ENCODE measurements at places on chromosomes 12 and 14. TPM values are rescaled to one million over a fixed set of nuclear protein-coding genes. Genes with fewer than 3 reads are reported as not detected.

The CATSPERB gene
- 0.20 TPM for total RNA-seq

The WNT5B gene
- not detected for total RNA-seq

The GSG1 gene
- not detected for total RNA-seq

The ERP29 gene
- total RNA-seq: 88.0 TPM

The INSM2 gene
- 0.07 TPM for total RNA-seq

The HOTAIR gene
- not detected for total RNA-seq

The OAS3 gene
- 12.5 TPM for total RNA-seq

The GZMH gene
- total RNA-seq: 125 TPM

The SERPINA10 gene
- total RNA-seq: not detected

The CD4 gene
- total RNA-seq: 1.8 TPM

The KCNH3 gene
- 2.5 TPM for total RNA-seq

The RNASE11 gene
- total RNA-seq: not detected

The LRRC10 gene
- total RNA-seq: not detected

The EPS8 gene
- total RNA-seq: 1.1 TPM

- no peak for DNase-seq
Observed at GRCh38 chr12:6469092-6469491, 1.4 kb downstream of the VAMP1 start.

DNA sequence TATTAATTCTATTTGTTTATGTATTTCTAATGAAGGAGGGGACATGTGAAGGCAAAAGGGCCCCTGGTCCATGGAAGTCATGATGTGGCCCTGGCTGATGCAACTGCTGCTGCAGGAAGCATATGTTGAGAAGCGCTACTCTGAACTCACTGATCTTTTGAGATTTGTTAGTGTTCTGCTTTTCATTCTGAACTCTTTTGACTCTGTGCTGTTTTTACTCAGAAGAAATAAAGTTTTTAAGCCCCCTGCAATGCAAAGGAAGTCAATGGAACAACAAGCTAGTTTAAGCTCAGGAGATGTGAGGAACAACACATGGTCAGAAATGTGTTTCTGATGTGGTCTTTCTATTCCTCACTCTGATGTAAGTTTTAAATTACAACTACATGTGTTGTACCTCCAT lies 88.9 kb upstream of the BTG1 start:
- no peak for DNase-seq

- peak; percentile 99 for DNase-seq
Observed at GRCh38 chr14:22556021-22556989, 32.7 kb downstream of the DAD1 start.

GRCh38 chr14:101499080-101499479 lies 62.2 kb upstream of the DIO3 start:
- no peak for DNase-seq

GRCh38 chr12:83954956-83955601 lies 957.5 kb downstream of the SLC6A15 start:
- DNase-seq: no peak

DNA sequence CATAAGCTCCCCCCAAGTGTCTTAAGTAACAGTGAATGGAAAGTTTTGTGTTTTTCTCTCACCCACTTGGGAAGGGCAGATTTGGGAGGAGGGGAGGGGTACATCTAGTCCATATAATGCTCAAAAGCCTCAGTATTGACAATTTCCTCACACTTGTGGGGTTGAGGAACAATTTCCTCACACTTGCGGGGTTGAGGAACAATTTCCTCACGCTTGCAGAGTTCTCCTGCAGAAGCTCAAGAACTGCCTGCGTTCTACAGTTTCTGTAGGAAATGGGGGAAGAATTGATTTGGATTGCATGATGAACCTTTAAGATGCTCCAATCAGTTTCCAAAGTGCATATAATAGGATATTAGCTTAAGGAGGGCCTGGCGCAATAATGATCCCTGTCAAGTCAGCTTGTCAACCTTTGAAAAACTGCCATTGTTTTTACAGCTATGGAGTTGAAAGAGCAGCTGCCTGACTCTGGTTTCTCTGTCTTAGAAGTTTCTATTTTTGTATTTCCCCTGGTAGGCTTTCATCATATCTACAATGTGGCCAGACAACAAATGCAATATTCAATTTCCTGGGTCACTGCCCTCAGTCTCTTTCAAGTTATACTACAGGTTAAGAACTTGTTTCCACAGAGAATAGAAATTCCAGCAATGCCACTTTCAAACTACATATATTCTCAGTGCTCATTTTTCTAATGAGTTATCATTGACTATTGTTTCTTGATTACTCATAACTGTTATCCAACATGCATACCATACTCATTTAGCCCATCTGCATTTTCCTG lies 66.5 kb downstream of the PLEKHG7 start:
- no peak for DNase-seq

DNA sequence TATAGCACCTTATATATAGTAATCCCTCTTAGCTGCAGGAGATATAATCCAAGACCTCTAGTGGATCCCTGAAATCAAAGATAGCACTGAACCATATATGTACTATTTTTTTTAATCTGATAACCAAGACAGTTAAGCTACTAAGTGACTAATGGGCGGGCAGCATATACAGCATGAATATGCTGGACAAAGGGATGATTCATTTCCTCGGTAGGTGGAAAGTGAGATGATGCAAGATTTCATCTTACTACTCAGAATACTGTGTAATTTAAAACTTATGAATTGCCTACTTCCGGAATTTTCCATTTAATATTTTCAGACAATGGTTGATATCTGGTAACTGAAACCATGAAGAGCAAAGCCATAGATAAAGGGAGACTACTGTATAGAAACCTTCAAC lies 36.2 kb downstream of the PRMT8 start:
- DNase-seq: no peak

GRCh38 chr14:101192661-101193000 lies 289.1 kb upstream of the RTL1 start:
- DNase-seq: no peak

DNA sequence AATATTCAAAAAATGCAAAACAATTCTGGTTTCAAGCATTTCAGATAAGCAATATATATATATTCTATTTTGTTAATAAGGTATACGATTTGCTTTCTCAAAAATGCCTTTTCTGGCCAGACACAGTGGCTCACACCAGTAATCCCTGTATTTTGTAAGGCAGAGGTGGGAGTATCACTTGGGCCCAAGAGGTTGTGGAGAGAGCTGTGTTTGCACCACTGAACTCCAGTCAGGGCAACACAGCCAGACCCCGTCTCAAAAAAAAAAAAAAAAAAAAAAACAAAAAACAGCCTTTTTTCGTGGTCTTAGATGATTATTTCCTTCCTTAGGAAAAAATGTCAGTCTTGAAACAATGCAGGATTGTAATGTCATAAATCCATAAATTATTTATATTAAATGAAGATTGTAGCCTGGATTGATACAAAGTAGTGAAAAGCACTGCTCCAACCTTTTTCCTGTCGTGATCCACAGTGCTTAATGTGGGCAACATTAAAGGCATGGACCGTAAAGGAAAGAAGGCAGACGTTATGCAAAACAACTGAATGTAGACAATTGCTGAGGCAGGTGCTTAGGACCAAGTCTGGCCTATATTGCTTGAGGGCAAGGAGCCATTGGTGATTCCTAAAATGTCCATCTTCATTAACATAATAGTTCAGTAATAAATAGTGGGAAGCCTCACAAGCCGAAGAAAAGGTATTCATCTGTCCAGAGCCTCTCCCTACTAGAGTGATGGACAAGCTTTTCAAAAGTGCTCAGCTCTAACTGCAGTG lies 36.8 kb downstream of the RAD52 start:
- no peak for DNase-seq

GRCh38 chr14:56342494-56342942 lies 224.3 kb downstream of the PELI2 start:
- DNase-seq: no peak

GRCh38 chr12:11687528-11687927 lies 38.1 kb downstream of the ETV6 start:
- DNase-seq: no peak

DNA sequence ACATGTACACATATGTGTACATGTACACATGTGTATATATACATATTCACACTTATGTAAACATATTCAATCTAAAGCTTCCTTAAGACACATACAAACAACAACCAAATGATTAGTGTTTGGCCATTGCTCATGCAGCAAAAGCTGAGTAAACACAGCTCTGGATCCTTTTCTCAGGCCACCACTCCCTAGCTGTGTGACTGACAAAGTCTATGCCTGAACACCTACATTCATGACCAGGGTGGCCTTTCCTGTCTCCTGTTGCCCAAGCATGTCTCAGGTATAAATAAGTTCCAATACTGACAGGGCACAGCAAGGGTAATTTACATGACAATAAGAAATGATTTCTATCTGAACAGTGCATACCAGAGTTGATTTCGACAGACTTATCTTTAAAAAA lies 1.4 kb upstream of the PTPRO start:
- no peak for DNase-seq

DNA sequence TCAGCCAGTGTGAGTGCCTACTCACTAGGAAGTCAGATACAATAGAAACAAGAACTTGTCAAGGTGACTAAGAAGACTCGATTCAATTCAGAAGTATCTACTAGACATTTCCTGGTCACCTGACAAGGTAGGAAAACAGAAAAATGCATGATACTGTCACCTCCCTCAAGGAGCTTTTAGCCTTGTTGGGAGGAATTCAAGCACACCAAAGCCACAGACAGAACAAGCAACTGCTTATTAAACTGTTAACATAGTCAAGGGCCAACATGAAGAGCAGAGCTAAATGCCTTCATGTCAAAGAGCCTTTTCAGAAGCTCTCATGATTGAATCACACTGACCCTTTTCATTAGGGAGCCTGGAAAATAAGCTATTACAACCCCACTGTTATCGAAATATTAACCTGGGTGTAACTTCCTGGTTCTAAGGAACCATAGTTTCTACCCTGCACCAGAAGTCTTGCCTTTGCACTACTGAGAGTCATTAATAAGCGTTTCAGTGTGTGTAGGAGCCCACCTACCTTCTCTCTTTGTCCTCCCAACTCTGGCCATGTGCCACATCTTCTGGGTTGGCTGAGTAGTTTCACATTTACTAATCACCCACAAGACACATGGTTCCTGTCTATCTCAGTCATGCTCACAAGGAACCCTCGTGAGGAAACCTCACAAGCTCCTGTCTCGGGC lies 31.0 kb upstream of the LGALS3 start:
- no peak for DNase-seq

GRCh38 chr12:119576118-119576810 lies 17.3 kb upstream of the TMEM233 start:
- no peak for DNase-seq

- no peak for DNase-seq
Observed at GRCh38 chr12:89919241-89919906, 210.7 kb upstream of the ATP2B1 start.

DNA sequence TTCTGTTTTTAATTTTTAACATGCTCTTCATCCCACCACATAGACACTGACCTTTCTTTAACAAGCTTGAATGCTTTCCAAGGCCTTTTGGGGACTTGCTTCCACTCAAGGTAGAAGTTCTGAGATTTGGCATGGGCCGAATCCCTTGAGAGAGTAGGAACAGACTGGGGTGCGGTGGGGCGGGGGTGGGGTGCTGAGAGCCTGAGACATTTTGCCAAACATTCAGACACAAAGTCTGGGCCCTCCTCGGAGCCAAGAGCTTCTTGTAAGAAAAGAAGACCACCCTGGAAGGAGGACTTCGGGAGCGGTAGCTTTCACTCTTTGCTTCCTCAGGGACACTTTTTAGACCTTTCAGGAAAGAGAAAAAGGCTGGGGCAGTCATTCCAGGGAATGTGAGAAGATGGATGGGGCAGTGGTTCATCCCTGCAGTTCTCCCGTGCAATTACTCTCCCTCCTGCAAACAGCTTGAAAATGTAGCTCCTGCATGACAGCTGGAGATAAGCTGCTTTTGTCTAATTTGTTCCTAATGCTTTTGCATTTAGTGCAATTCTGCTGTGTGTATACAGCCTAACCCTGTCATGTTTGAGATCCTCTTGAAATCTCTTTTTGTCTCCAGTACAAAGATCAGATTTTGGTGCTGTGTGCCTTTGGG lies 16.3 kb upstream of the MYO1H start:
- no peak for DNase-seq

DNA sequence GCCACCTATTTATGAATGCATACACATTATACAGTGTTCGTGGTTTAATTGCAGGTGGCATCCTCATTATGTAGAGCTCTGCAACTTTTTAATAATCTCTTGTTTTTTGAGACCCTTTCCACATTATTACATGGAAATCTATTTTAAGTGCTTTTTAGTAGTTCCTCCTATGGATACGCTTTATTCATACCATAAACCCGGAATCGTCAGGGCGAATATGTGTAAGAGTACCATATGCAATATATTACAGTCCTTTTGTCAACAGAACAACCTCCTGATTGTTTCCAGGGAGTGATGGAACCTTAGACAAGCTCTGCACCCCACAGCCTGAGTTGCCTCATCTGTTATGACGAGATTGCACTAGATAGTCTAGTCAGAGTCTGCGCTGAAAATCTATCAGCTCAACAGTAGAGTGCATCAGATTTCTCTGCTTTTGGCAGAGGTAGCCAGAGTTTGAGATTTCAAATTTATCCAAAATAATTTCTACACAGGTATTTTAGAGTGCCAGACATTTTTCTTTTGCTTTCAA lies 33.6 kb downstream of the EID3 start:
- DNase-seq: no peak

DNA sequence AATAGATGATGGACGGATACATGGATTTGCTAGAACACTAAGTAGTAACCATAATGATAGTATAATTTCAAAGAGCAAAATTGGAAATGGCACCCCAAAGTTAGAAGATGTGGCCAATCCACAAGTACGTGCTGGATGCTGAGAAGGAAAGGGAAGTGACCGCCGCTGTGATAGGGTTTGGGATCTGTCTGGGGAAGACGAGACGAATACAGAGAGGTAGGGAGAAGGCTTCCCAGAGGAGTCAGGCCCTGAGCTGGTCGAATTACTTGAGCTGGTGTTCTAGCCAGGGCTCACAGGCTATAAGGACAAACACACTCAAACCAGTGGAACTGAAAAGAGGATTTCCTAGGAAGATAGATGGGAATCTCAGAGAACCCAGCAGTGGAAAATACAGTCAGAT lies 9.4 kb upstream of the ACVR1B start:
- DNase-seq: no peak

DNA sequence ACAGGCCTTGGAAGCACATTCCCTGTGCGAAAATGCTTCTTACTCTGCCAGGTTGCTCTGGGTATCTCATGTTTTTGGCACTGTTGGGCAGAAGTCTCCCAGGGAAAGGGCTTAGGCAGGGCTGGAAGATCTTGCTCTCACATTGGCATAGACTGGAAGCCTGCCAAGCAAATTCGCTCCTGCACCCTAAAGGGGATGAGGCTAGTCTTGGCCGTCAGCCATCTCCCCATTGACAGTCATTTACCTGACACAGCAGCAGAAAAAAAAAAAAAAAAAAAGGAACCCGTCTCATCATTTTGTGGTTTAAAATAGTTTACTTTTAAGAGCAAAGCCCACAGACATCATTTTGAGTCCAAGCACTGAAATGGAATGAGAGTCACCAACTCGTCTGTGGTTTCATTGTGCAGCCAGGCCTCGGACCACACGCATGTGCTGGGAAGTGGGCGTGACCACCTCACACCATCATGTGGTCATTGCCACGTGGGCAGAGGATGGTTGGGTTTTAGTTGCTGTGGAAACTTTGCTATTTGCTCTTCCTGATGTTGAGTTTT lies 84.8 kb downstream of the NRXN3 start:
- DNase-seq: no peak

GRCh38 chr12:27618836-27619235 lies 77.4 kb upstream of the REP15 start:
- no peak for DNase-seq

GRCh38 chr14:98498019-98498885 lies 773.7 kb downstream of the BCL11B start:
- DNase-seq: no peak

GRCh38 chr12:80041071-80041470 lies 58.3 kb upstream of the OTOGL start:
- DNase-seq: no peak
